WTC11 (cell line): ENCODE measurements at places on chromosomes 7 and 10. TPM values are rescaled to one million over a fixed set of nuclear protein-coding genes. Genes with fewer than 3 reads are reported as not detected.

- peaks cover 20% of the 10 kb centered on the region for H3K4me1 ChIP-seq
- no peak for DNase-seq
These were observed 4.4 kb upstream of the C10orf90 start for GRCh38 chr10:126674741-126675515.

HYCC1 gene
- 114 to 125 TPM (median 116 TPM) in 3 replicates for total RNA-seq

GRCh38 chr7:109844362-109844761 is 1246.6 kb upstream of the LRRN3 start:
- H3K4me3 ChIP-seq = no peak overlapping the region
- peaks cover 16% of the 10 kb centered on the region for H3K4me1 ChIP-seq
- no peaks in the 10 kb centered on the region for H3K27me3 ChIP-seq
- DNase-seq = no peak

- H3K4me3 ChIP-seq = peak overlapping the region; percentile 35
- H3K4me1 ChIP-seq = peaks cover 15% of the 10 kb centered on the region
- no peak overlapping the region; the same call in 1 of the 2 replicates for H3K27ac ChIP-seq
- no peaks in the 10 kb centered on the region for H3K36me3 ChIP-seq
- DNase-seq = peak; percentile 61
- no peaks in the 10 kb centered on the region for H3K27me3 ChIP-seq
These were observed 71.6 kb downstream of the NKX6-2 start for GRCh38 chr10:132714096-132714985.

GRCh38 chr7:43195768-43196167 is 83.3 kb downstream of the HECW1 start:
- no peak overlapping the region for H3K27ac ChIP-seq
- DNase-seq = no peak
- H3K36me3 ChIP-seq = no peaks in the 10 kb centered on the region
- no peaks in the 10 kb centered on the region for H3K27me3 ChIP-seq
- peaks cover 36% of the 10 kb centered on the region for H3K4me1 ChIP-seq

ZNF277 gene
- 18.3 to 22.5 TPM (median 20.6 TPM) in 3 replicates for total RNA-seq

GRCh38 chr10:73893426-73893825 is 17.5 kb upstream of the PLAU start:
- H3K27ac ChIP-seq = no peak overlapping the region
- no peaks in the 10 kb centered on the region for H3K27me3 ChIP-seq
- peaks cover 6% of the 10 kb centered on the region for H3K4me1 ChIP-seq
- DNase-seq = no peak
- H3K4me3 ChIP-seq = no peak overlapping the region

CCL24 gene
- not detected in 3 replicates for total RNA-seq

DNA sequence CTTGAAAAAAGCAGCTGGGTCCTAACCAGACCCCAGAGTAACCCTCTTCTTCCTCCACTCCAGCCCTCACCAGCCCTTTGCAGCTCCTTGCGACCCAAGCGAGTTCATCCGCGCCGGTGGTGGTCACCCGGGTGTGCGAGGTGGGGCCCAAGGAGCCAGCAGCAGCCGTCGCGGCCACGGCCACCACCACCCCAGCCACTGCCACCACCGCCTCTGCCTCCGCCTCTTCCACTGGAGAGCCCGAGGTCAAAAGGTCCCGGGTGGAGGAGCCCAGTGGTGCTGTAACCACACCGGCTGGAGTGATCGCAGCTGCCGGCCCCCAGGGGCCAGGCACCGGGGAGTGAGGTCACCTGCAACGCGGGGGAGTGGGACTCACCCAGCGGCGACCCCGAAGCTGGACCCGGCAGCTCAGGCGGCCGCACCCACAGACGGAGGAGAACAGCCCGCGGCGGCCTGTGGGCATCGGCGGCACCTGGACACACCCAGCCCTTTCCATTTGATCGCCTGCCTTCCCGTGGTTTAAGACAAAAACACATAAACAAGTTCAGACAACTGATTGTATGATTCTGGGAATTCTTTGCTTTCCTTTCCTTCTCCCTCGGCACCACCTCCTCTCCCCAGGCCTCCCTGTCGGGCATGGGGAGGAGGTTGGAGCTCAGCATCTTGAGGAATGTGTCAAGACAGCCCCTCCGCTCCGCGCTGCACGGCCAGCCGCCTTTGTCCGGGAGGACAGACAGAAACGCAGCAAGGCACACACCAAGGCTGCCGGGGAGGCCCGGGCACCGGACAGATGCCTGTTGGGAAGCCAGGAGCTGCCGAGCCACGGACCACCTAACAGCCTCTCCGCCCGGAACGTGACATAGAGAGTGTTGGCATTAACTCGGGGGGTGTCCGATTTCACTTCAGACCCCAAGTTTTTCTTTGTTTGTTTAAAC is 13.0 kb upstream of the AP5Z1 start:
- DNase-seq = no peak
- H3K27ac ChIP-seq = 0 out of 2 replicates have a peak overlapping the region, but pooled peaks have one; percentile 42
- no peak overlapping the region for H3K4me3 ChIP-seq
- H3K4me1 ChIP-seq = no peaks in the 10 kb centered on the region

DNA sequence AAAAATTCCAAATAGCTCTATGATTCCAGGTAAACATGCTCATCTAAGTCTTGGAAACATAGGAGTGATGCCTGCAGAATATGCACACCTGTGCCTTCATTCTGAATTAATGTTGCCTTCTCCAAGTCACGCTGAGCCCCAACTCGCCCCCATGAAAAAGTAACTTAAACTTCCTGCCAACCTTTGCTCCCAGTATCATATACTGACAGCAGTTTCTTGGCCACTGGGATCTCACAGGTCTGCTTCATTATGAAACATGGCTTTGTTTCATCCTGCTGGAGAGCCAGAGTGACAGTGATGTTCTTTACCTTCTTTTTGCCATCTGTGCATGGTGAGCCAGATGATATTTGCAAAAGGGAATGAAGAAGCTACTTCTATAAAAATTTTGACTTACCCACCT is 34.9 kb downstream of the ABLIM1 start:
- no peaks in the 10 kb centered on the region; the same call in 1 of the 2 replicates for H3K27me3 ChIP-seq
- DNase-seq = no peak
- peaks cover 26% of the 10 kb centered on the region for H3K4me1 ChIP-seq
- H3K4me3 ChIP-seq = no peak overlapping the region

- no peak overlapping the region for H3K27ac ChIP-seq
- H3K36me3 ChIP-seq = peaks cover 9% of the 10 kb centered on the region
- no peak overlapping the region for H3K4me3 ChIP-seq
- H3K27me3 ChIP-seq = no peaks in the 10 kb centered on the region
- H3K4me1 ChIP-seq = peaks cover 3% of the 10 kb centered on the region; the same call in 1 of the 2 replicates
These were observed 311.7 kb upstream of the NEBL start for GRCh38 chr10:21208666-21209316.

GRCh38 chr10:985361-985760 is 2.9 kb upstream of the GTPBP4 start:
- H3K27me3 ChIP-seq = peaks cover 6% of the 10 kb centered on the region
- H3K4me3 ChIP-seq = no peak overlapping the region
- no peak for DNase-seq
- peaks cover 19% of the 10 kb centered on the region for H3K36me3 ChIP-seq

DNA sequence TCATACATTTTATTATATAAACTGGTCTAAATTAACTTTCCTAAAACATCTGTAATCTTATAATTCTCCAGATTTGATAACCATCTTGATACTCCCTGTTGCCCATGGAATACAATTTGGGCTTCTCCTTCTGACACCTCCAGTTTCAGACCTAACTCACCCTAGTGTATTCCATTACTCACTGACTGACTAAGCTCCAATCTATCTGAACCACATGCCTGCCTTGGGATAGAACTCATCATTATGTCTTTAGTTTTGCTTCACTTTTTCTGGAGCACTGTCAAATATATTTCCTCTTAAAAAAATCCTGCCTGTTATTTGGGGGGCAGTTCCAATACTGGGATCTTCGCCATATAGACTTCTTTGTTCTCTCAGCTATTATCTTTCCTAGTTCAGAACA is 4.9 kb upstream of the FOXP2 start:
- no peak overlapping the region for H3K4me3 ChIP-seq
- no peak for DNase-seq
- H3K27ac ChIP-seq = no peak overlapping the region
- H3K27me3 ChIP-seq = no peaks in the 10 kb centered on the region
- H3K4me1 ChIP-seq = no peaks in the 10 kb centered on the region; the same call in 1 of the 2 replicates

DNA sequence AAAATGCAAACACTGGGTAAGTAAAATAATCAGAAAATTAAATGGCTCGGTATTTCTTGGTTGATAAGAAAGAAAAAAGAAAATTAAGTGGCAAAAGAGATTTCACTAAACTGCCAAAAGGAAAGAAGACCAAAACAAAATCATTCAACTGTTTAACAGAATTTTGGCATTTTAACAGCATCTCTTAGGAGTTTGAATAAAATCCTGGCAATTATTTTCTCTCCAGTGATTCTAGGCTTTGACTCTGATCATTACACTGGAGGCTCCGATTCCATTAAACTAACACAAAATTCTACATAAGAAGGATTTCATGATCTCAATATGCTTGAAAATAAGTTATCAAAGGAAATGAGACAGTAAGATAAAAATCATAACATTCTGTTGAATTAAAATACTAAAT is 62.3 kb downstream of the ARHGAP21 start:
- peaks cover 12% of the 10 kb centered on the region for H3K36me3 ChIP-seq
- H3K4me3 ChIP-seq = no peak overlapping the region
- H3K4me1 ChIP-seq = no peaks in the 10 kb centered on the region
- H3K27me3 ChIP-seq = peaks cover 3% of the 10 kb centered on the region
- H3K27ac ChIP-seq = no peak overlapping the region

- H3K4me3 ChIP-seq = no peak overlapping the region
- peaks cover 11% of the 10 kb centered on the region for H3K4me1 ChIP-seq
- peak overlapping the region; percentile 18; the same call in 1 of the 2 replicates for H3K27ac ChIP-seq
- DNase-seq = no peak
- no peaks in the 10 kb centered on the region for H3K27me3 ChIP-seq
These were observed 173.2 kb downstream of the RTKN2 start for GRCh38 chr10:62095181-62096122.

- H3K36me3 ChIP-seq = no peaks in the 10 kb centered on the region
- H3K4me3 ChIP-seq = peak overlapping the region; percentile 97
- peaks cover 66% of the 10 kb centered on the region for H3K4me1 ChIP-seq
These were observed 494 bp downstream of the PALS2 start for GRCh38 chr7:24573554-24574338.

GRCh38 chr7:47721670-47722069 is 139.8 kb upstream of the TNS3 start:
- H3K27me3 ChIP-seq = no peaks in the 10 kb centered on the region
- peaks cover 17% of the 10 kb centered on the region for H3K4me1 ChIP-seq
- peak; percentile 67 for DNase-seq
- H3K27ac ChIP-seq = no peak overlapping the region
- no peaks in the 10 kb centered on the region for H3K36me3 ChIP-seq

BUB3 gene
- 180 to 192 TPM (median 186 TPM) in 3 replicates for total RNA-seq

- H3K27ac ChIP-seq = no peak overlapping the region
- H3K36me3 ChIP-seq = no peaks in the 10 kb centered on the region
- H3K4me1 ChIP-seq = peaks cover 29% of the 10 kb centered on the region
- H3K4me3 ChIP-seq = no peak overlapping the region
These were observed 44.2 kb upstream of the PRSS58 start for GRCh38 chr7:142301923-142302550.

GRCh38 chr7:157336383-157337315 is at the start of gene DNAJB6:
TSS of gene DNAJB6 (plus strand) at chr7:157337004. CDS start at chr7:157358573, 21,569 bp downstream.
- H3K4me3 ChIP-seq = peak within 1 kb of the TSS; percentile 88
- H3K27ac ChIP-seq = peak within 1 kb of the TSS; percentile 97
- DNase-seq = peak; percentile 94
- peaks cover 32% of the 10 kb centered on the region for H3K36me3 ChIP-seq
- H3K27me3 ChIP-seq = no peaks in the 10 kb centered on the region; the same call in 1 of the 2 replicates

- no peaks in the 10 kb centered on the region for H3K36me3 ChIP-seq
- no peak for DNase-seq
- no peak overlapping the region for H3K27ac ChIP-seq
- peaks cover 54% of the 10 kb centered on the region for H3K27me3 ChIP-seq
- H3K4me1 ChIP-seq = peaks cover 29% of the 10 kb centered on the region
These were observed 104.0 kb upstream of the ZNF32 start for GRCh38 chr10:43752682-43753081.

- no peak overlapping the region for H3K27ac ChIP-seq
- H3K4me1 ChIP-seq = 0 out of 2 replicates have a peak, but pooled peaks cover 2% of the 10 kb centered on the region
- H3K27me3 ChIP-seq = no peaks in the 10 kb centered on the region
- H3K36me3 ChIP-seq = peaks cover 10% of the 10 kb centered on the region; the same call in 1 of the 2 replicates
These were observed 113.6 kb downstream of the ADCY1 start for GRCh38 chr7:45687721-45688120.

DNA sequence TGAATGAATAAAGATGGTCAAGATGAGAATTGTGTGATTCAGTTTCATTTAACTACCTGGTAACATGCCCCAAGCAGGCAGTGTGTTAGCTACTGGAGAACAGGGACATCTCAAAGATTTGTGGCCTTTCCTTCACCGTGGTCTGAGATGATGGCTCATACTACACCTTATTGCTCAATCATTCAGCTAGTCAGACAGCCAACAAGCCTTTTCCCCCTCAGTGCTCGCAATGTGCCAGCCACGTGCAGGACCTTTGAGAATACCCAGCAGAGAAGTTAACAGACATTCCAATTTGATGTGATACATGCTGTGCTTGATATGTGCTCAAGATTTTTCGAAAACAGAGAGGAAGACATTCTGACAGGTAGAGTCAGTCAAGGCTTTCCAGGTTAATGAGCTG is 562.8 kb downstream of the SUGCT start:
- H3K36me3 ChIP-seq = no peaks in the 10 kb centered on the region
- no peaks in the 10 kb centered on the region for H3K27me3 ChIP-seq
- no peak for DNase-seq
- H3K4me1 ChIP-seq = peaks cover 45% of the 10 kb centered on the region

DNA sequence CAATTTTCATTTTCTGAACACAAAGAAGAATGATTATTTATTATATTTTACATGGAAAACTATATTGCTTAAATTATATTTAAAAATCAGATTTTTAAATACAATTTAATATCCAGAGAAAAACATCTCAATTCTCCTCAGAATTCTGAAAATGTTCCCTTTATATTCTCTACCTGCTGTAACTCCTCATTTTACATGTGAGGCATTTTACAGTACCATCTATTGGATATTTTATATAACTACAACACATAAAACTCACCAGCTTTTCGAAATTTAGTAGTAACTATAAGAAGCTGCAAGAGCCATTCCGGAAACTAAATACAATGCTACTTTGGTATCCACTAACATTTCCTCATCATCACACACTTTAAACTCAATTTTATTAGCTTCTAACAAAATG is 264.6 kb downstream of the DGKB start:
- DNase-seq = no peak
- H3K4me3 ChIP-seq = no peak overlapping the region
- no peaks in the 10 kb centered on the region for H3K27me3 ChIP-seq

DNA sequence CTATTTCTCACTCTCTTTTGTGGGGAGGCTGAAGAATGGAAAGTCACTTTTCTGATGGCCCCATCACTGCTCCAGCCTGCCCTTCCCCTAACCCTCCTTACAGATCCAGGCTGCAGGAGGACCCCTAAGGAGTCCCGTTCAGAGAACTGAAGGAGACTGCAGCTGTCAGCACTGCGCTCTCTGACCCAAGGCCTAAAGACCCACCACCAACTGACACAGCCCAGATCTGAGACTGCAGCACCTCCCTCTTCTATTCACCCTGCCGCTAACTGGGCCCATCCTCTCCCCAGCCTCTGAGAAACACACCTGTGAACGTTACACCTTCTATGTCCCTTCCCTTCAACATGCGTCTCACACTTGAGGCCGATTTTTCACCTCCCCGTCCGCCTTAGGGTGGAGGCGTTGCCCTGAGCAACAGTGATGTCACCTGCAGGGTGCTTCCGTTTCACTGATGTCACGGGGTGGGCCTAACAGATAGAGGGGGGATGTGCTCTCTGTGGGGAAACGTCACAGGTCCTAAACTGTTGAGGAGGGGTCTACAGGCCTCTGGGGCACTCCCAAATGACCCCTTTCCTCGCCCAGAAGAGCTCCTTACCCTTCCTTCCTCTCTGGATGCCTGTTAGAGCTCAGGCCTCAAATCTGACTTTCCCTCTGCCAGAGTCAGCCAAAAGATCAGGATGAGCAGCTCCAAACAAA is 5.1 kb downstream of the ITPRIP start:
- no peaks in the 10 kb centered on the region for H3K36me3 ChIP-seq
- DNase-seq = no peak
- H3K4me1 ChIP-seq = peaks cover 89% of the 10 kb centered on the region
- no peaks in the 10 kb centered on the region for H3K27me3 ChIP-seq
- 0 out of 2 replicates have a peak overlapping the region, but pooled peaks have one; percentile 3 for H3K4me3 ChIP-seq
- H3K27ac ChIP-seq = peak overlapping the region; percentile 66
